ENCODE measurements at places on chromosomes 4 and X. TPM values are rescaled to one million over a fixed set of nuclear protein-coding genes. Genes with fewer than 3 reads are reported as not detected.

GRCh38 chrX:19893727-19894126 is 6.3 kb upstream of the SH3KBP1 start:
- no peak for DNase-seq

DNA sequence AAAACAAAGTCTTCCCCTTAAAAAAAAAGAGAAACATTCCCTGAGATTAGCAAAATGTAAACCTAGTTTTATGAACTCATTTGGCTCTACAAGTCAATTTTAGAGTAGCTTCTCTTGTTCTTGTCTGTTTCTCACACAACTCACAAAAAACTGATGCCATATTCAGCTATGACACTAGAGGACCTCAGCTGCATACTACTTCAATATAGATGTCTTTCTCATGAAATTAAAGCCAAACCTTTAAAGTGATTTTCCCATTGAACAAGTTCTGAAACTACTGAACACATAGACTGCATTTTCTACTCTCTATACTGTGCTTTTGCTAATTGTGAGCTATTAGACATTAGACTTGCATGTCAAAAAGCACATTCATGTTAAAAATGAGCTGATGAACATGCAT is 49.8 kb downstream of the TBCK start:
- DNase-seq = no peak

GRCh38 chrX:114591121-114591520 is 7.2 kb downstream of the HTR2C start:
- no peak for DNase-seq

DNA sequence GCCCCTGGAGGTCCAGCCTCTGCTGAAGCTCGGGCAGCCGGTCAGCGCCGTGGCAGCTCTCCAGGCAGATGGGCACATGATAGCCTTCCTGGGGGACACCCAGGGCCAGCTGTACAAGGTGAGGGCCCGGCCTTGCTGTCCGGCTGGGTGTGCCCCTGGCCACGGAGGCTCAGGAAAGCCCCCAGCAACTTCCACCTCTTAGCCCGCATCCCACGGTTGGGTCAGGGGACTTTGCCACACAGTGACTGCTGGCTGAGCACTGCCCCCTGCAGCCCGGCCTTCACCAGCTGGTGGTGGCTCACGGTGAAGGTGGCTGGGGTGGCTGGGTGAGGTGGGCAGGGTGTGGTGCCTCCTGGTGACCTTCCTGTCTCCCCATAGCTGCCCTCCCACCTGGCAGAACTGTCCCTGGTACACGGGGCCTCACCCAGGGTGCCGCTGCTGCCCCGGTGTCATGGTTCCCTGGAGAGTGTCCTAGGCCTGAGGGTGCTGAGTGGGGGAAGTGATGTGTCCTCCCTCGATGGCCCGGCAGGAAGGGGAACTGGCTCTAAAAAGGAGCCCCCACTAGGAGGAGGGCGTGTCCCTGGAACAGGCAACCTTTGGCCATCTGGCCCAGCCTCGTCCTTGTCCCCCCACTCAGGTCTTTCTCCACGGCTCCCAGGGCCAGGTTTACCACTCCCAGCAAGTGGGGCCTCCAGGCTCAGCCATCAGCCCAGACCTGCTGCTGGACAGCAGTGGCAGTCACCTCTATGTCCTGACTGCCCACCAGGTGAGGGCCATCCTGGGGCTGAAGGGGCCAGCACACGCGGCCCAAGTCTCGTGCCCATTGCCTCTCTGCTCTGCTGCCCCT is 4.5 kb downstream of the PLXNB3 start:
- DNase-seq = no peak

DNA sequence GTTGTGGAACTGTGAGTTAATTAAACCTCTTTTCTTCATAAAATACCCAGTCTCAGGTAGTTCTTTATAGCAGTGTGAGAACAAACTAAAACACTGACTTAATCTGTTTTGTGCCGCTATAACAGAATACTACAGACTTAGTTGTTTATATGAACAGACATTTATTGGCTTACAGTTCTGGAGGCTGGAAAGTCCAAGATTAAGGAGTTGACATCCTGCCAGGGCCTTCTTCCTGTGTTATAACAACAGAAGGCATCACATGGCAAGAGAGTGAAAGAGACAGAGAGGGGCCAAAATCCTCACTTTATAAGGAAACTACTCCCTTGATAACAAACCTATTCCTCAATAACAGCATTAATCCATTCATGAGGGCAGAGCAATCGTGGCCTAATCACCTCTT is 42.5 kb upstream of the KCNIP4 start:
- no peak for DNase-seq

Gene ZFYVE28
- polyA plus RNA-seq = 8.4 TPM

DNA sequence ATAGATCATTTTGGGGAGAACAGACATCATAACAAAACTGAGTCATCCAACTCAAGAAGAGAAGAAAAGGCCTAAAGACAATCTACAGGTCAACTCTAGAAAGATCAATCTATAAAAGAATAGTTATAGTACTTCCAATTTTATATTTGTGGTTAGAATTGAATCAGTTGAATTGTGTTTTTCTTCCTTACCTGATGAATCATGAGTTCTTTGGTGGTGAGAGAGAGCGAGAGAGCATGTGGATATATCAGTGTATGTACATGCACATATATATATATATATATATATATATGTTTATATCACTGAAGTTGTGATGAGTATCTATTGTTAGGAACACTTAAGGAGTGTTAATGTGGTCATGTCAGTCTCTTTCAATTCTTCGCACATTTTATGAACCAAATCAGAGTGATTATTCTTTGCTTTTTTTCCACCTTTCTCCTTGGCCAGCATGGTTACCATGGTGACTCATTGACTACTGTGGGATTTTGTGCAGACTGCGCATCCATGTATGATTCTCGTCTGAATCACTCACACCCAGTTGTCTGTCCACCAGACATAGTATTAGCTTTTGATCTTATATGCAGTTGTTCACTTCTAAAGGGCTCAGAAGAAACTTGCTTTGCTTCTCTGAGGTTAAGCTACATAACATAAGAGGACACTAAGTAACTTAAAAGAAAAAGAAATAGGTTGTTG is 90.4 kb upstream of the RAB40AL start:
- no peak for DNase-seq

Gene CAPN6
- 0.54 TPM for polyA plus RNA-seq

All from urinary bladder (tissue), 4 donors.